Fibroblast of skin of left quadriceps (primary cell): ENCODE measurements at places on chromosomes 12 and 14.

- no peak for DNase-seq
These were observed 15.0 kb upstream of the NR2C1 start for GRCh38 chr12:95088379-95088778.

GRCh38 chr12:10701131-10701681, 21.9 kb downstream of the YBX3 start:
- DNase-seq = no peak

GRCh38 chr14:26304056-26304455, 293.8 kb downstream of the NOVA1 start:
- DNase-seq = no peak

DNA sequence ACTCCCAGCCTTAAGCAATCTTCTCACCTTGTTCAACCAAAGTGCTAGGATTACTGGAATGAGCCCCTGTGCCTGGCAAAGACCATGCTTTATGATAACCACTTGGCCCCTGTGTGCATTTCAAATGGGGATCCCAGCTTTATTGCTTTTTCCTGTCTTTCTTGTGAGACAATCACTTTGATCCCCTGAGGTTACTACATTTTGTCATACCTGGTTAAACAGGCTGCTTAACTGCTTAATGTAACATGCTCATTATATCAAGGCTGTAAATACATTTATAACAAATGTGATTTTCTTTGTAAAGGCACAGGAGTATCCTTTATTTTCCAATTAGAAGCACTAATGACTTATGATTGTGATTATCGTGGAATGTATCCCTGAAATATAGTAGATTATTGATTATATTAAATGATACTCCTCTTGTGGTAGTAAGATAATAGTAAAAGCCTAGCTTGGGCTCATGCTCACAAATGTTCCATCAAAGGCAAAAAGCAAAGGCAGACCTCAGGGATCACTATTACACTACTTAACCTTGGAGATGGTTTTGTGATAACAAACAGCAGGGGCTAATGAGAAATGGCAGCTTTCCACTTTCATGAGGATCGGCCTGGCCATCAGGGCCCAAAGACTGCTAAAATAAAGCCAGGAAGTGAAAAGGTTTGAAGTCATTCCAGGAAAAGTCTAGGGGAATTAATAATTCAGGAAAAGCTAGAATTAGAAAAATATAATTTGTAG, 290.8 kb upstream of the MDGA2 start:
- no peak for DNase-seq

- peak; percentile 74 for DNase-seq
These were observed 75.6 kb downstream of the MED13L start for GRCh38 chr12:116201908-116202307.

DNA sequence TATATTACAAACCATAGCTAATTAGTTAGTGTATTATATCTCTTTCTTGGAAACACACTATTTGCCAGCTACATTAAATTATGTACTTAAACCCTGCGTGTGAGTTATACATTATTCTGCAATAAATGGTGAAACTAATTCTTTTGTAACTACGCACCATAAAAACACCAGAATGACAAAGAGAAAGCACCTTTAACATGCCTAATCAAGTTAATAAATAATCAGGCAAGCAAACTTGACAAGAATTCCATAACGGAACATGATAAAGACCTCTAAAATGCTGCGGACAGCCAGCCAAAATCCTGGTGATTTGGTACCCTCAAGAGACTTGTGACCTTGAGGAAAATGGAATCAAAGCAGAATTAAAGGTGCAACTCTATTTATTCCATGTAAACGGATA, 375.3 kb upstream of the KITLG start:
- DNase-seq = no peak

- no peak for DNase-seq
These were observed 118.2 kb downstream of the SCARB1 start for GRCh38 chr12:124745465-124745890.

DNA sequence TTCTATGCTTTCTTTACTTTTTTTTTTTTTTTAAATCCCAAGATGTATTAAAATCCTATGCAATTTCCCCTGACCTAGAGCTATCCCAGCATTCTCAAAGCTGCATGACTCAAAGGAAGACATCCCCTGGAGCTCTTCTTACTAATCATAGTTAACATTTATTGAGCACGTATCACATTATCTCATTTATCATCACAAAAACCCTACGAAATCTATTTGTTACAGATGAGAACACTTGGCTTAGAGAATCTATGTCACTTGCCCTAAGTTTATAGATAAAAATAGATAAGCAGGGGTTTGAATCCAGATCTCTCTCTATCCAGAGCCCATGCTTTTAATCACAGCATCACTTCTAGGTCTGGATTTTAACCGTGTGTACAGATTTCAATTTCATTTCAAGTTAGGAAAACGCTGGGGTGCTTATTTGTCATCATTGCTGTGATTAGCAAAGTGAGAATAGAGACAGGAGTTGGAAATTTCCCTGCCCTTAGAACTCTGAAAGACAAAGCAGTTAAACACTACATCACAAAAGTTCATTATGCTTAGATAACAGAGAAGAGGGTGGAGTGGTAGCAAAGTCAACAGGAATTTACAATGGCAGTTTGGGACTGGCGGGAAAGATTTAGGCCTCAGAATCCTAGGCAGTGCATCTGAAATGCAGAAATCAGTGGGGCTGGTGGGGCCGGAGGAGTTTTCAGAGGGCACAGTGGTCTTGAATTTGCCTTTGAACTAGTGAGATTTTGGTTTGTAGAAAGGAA, 177.7 kb upstream of the FRMD6 start:
- DNase-seq = peak; percentile 59

DNA sequence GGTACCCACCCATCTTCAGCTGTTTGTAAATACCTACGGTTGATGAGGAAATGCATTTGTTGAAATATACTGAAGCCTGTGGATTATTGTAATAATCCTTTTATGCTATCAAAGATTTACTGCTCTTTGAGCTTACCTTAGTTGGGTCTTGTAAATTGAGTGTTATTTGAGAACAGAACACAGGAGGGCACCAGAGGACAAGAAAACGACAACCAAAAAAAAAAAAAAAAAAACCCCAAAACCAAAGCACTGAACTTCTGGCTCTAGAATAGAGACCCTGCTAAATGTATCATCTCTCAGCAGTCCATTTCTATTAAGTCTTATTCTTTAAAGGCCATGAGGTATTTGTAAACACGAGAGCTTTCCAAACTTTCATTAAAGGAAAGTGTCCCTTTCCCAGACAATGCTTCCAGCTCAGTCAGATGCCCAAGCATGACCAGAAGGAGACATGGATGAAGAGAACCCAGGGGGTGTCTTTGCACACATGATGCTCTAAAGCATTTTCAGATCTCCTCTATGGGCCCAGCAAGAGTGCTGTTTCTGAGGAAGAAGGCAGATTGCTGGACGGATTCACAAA, 763.9 kb downstream of the NRXN3 start:
- DNase-seq = no peak

DNA sequence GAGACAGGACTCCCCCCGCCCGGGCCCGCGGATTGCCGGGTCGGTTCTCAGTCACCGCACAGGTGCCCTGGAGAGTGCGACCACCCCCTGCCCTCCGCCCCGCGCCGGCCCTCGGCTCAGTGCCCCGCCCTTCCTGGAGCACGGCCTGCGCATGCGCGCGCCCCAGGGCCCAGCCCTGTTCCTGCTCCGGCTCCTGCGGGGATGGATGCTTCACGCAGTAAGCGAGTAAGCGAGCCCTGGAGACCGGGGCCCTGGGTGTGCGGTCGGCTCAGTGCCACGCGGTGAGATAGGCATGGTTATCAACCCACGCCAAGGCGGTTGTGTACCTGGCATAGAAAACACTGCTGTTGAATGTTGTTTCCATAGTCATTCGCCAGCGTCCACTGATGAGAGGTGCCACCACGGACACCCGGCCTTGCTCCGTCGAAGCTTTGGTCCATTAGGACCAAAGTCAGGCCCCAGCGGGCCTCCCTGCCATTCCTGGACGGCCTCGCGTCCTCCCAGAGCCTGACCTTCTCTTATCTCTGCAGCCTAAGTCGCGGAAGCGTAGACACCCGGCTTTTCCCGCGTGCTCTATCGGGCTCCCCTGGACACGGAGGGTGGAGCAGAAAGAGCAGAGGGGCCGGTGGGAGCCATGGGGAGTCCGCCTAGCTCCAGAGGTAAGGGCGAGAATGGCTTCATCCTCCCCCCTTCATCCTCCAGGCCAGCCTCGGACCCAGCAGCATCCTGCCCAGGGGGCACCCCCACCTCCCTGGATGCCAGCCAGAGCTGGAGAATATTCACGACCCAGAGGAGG, 90.6 kb downstream of the PAPOLA start:
- peak; percentile 21 for DNase-seq

DNA sequence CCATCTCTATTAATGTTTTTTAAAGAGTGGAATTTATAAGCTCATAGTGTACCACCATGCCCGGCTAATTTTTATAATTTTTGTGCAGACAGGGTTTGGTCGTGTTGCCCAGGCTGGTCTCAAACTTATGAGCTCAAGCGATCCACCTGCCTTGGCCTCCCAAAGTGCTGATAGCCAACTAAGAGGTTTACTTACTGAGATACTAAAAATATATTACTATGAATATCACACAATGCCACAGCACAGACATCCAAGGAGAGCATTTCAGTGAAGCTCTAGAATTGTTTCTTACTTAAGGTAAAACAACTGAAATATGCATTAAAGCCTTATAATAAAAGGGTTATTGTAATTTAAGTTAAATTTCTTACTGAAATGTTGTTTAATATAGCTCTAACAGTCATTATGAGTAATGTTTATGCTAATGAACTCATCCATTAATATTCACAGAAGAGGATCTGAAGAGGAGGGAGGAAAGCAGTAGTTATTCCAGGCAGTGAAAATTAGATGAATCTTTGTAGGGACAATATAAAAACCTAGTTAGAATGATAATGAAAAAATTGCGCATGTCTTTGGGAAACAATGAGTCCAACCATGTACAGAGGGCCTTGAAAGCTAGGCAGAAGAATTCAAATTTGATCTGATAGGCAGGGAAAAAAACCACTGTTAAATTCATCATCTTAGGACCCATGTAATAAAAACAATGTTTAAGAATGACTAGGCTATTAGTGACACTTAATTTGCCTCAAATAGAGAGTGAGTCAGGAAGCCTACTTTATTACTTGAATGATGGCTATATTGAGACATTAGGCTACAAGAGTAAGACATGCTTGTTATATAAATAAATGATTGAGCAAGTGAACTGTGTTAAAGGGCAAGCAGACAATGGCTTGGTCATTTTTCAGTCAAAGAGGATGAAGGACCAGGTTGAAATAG, 99.2 kb downstream of the SLC41A2 start:
- no peak for DNase-seq

DNA sequence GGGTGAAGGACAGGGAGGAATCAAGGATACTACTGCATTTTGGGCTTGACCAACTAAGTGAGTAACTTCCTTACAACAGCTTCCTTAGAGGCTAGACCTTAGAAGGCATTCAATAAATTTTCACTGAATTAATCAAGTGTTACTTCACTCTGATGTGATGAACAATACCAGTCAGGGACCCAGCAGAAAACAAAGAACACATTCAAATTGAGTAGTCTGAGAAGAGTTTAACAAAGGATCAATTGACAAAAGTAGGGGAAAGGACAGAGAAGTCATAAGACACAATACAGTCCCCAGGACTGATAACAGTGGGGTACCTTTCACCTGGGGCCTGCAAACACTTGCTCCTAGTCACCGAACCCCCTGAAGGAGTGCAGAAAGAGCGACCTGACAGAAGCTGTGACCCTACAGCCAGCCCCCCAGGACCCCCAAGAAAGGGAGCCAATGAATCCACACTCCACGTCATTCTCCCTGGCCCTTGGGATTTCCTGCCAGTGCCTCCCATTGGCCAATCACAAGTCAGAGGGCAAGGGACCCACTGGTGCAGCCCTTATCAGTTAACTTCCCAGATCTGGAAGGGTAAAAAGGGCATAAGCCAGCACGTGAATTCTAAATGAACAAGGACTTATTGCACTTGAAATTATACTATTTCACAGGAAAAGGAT, 6.9 kb downstream of the ANAPC5 start:
- no peak for DNase-seq

- no peak for DNase-seq
These were observed 13.0 kb downstream of the ASPG start for GRCh38 chr14:104098272-104099095.
